SW 1271 (cell line): ENCODE measurements at places on chromosomes 12 and 14.

DNA sequence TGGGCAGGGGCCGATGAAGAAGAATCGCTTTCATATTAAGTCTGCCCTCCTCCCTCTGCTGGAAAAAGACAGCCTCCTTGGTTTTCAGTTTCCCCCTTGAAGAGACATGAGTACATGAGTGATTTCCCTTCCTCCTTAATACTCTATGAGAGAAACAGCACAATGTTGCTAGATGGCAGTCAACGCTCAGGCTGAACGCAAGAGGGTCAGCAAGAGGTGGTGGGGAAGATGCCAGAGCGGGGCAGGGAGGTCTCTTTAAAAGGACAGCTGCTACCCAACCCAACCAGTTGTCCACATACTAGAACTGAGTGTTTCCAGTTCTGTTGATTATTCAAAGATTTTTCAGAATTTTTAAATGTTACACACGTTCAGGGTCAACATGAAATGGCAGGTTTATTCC is 22.8 kb downstream of the CRACR2A start:
- DNase-seq: no peak

GRCh38 chr14:24868389-24868788 is 181.6 kb downstream of the STXBP6 start:
- DNase-seq: no peak

DNA sequence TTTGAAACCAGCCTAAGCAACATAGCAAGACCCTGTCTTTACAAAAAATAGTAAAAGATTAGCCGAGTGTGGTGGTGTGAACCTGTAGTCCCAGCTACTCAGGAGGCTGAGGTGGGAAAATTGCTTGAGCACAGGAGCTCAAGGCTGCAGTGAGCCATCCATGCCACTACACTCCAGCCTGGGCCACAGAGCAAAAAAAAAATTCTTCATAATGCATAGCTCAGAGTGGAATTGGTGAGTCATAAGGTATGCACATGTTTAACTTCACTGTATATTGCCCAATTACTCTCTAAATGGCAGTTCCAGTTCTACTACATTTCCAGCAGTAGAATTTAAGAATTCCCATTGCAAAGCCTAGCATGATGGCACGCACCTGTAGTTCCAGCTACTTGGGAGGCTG is 26.8 kb upstream of the CLIP1 start:
- peak; percentile 71 for DNase-seq

DNA sequence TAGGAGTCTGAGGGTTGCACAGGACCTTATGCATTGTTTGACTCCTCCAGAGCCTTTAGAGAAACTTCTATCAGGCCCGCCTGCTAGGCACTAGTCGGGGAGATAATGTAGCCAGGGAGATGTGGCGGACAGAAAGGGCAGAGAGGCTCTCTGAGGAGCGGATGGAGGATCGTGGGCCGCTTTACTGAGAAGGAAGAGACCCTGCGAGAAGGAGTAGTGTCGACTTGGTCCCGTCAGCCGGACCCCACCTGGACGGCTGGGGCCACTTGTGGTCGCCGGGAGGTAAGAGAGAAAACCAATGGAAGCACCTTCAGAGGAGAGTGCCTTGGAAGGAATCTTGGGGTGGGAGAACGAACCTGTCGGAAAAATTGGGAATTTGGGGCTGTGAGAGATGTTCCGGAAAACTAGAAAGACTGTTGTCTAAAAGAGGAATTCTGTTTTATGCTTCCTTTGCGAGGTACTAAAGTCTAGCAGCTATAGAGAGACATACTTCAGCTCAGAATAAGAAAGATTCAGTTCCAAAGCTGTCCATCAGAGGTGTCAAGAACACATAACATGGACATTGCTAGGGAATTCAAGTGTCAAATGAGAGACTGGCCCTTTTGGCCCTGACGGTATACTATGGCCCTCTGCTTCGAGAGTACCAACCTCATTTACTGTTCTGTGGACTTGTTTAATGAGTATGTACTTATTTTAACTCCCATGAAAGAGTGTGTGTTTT is 660 bp upstream of the MCRS1 start:
- no peak for DNase-seq
